ENCODE measurements at places on chromosomes 1 and 21. TPM values are rescaled to one million over a fixed set of nuclear protein-coding genes. Genes with fewer than 3 reads are reported as not detected.

DNA sequence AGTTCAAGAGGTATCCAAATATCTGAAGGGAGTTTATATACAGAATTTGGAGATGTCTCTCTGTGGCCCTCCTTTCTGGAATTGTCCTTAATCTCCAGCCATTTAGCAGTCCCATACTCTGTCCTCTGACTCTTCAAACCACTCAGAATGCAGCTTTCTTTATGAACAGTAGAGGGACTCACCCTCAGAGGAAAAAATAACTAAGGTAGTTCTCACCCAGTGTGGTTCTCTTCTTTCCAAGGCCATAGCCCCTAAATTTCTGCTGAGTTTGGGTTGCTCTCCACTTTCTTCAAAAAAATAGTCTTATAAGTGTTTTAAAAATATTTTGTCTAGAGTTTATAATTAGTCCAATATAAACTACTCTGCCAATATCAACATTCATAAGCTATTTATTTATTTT is 369.7 kb downstream of the MATN1 start:
- DNase-seq, result no peak
- H3K4me3 ChIP-seq, result no peak overlapping the region
- H3K36me3 ChIP-seq, result no peaks in the 10 kb centered on the region
- no peaks in the 10 kb centered on the region for H3K27me3 ChIP-seq

- no peak for DNase-seq
- H3K27me3 ChIP-seq, result no peaks in the 10 kb centered on the region
- peaks cover 12% of the 10 kb centered on the region for H3K4me1 ChIP-seq
Observed at GRCh38 chr21:33236013-33236686, 6.4 kb downstream of the IFNAR2 start.

GRCh38 chr1:196684476-196684875 is 32.6 kb downstream of the CFH start:
- H3K4me3 ChIP-seq, result no peak overlapping the region
- H3K27me3 ChIP-seq, result no peaks in the 10 kb centered on the region
- no peak for DNase-seq
- H3K4me1 ChIP-seq, result no peaks in the 10 kb centered on the region

DNA sequence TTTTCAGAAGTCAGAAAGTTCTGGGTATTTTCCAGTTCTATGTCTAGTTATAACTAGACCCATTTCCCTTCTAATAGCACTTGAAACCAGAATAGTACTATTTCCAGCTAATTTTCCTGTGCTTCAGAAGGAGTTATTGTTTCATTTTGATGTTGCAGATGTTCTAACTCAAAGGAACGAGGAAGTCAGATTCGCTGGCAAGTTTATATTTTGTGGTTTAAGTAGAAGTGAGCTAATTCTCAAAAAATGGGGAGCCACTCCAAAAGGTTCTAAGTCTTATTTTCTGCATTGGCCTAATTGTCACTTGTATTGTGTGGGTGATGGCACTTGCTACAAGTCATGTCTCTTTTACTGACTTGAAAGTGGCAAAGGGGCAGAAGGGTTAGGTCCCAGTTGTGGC is 18.1 kb downstream of the CCDC185 start:
- no peak overlapping the region for H3K4me3 ChIP-seq
- H3K27me3 ChIP-seq, result no peaks in the 10 kb centered on the region
- H3K4me1 ChIP-seq, result no peaks in the 10 kb centered on the region
- H3K36me3 ChIP-seq, result no peaks in the 10 kb centered on the region

HRNR gene
- total RNA-seq, result not detected

- no peak overlapping the region for H3K4me3 ChIP-seq
- H3K36me3 ChIP-seq, result no peaks in the 10 kb centered on the region
- no peak overlapping the region for H3K27ac ChIP-seq
- no peaks in the 10 kb centered on the region for H3K4me1 ChIP-seq
- DNase-seq, result no peak
Observed at GRCh38 chr1:29669912-29670311, 433.6 kb downstream of the PTPRU start.

DNA sequence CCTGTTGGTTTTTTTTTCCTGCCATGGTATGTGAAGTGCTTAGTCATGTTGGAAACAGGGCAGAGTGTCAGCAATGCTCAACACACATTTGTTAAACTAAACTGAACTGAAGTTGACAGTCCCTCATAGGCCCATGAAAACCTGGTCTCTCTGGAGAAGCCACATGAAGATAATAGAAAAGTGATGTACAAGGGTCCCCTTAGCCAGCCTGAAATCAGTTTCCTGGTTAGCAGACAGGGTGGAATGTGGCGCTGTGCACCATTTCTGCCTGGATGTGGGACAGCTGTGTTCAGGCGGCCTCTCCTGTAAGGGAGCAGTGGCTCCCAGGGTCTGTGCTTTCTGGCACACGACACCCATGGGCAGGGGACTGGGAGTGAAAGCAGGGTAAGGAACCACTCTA is 9.9 kb upstream of the CHI3L1 start:
- H3K4me3 ChIP-seq, result no peak overlapping the region
- DNase-seq, result no peak
- H3K4me1 ChIP-seq, result peaks cover 28% of the 10 kb centered on the region
- no peaks in the 10 kb centered on the region for H3K36me3 ChIP-seq
- H3K27me3 ChIP-seq, result no peaks in the 10 kb centered on the region

DNA sequence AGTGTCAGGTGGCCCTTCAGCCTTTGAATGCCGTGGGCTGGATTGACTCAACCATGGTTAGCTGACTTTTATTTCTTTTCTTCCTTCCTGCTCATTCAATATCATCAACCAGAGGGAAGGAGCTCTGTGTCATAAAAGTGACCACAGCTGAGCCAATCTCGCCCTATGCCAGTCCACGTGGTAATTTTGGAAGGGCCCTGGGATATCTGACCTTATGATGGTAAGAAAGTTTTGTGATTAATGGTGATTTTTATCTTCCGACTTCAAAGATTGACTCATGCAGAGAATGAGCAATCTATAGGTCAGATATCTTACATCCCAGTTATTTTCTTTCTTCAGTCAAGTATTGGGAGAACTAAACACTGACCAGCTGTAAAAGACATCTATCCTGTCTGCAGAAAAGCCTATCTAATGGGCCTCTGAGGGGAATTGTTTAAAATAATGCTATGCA is 170.3 kb downstream of the ZC3H11B start:
- DNase-seq, result no peak
- no peak overlapping the region for H3K4me3 ChIP-seq
- no peaks in the 10 kb centered on the region for H3K27me3 ChIP-seq
- no peaks in the 10 kb centered on the region for H3K4me1 ChIP-seq
- H3K36me3 ChIP-seq, result no peaks in the 10 kb centered on the region

DNA sequence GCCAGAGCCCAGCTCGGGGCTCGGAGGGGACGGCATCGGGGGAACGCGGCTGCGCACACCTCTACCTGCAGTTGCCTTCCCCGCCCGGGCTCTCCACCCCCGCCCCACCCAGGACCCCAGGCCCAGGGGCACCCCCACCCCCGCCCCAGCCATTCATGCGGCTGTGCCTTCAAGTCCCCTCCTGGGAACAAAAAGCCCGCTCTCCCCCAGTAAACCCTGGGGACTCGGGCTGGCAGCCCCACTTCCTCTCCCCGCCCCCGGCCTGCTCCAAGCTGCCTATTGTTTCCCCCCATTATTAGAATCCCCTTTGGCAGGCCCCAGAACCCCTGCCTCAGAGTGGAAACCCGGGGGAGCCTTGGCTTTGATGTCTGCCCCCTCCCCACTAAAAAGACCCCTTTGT is 18.0 kb downstream of the MEGF6 start:
- H3K36me3 ChIP-seq, result no peaks in the 10 kb centered on the region
- no peak overlapping the region for H3K4me3 ChIP-seq
- H3K27ac ChIP-seq, result no peak overlapping the region
- H3K4me1 ChIP-seq, result peaks cover 30% of the 10 kb centered on the region

GRCh38 chr1:229070168-229070567 is 200.7 kb upstream of the RAB4A start:
- H3K36me3 ChIP-seq, result no peaks in the 10 kb centered on the region
- H3K27me3 ChIP-seq, result no peaks in the 10 kb centered on the region
- DNase-seq, result peak; percentile 92
- H3K4me1 ChIP-seq, result peaks cover 9% of the 10 kb centered on the region
- peak overlapping the region; percentile 54 for H3K27ac ChIP-seq

- no peaks in the 10 kb centered on the region for H3K36me3 ChIP-seq
- no peak overlapping the region for H3K4me3 ChIP-seq
- DNase-seq, result no peak
- H3K4me1 ChIP-seq, result no peaks in the 10 kb centered on the region
- no peaks in the 10 kb centered on the region for H3K27me3 ChIP-seq
Observed at GRCh38 chr1:156943756-156944155, 23.3 kb downstream of the LRRC71 start.

DNA sequence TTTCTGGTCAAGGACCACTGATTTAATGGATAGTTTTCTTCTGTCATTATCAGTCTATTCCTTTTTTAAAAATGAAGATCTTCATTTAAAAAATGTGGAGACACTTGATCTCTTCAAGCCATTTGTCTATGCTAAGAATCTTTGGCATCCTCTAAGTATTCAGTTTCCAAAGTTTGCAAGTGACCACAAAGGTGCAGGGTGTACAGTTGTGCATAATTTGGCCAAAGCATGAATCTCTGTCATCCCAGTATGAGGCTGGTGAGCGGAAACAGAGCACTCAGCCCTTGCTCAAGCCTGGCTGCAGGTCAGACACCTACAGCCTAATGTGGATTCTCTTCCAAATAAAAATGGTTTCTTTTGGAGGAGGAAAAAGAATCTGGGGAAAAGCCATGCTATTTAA is 19.8 kb downstream of the PARP1 start:
- H3K4me3 ChIP-seq, result no peak overlapping the region
- H3K36me3 ChIP-seq, result no peaks in the 10 kb centered on the region
- DNase-seq, result no peak
- no peak overlapping the region for H3K27ac ChIP-seq
- no peaks in the 10 kb centered on the region for H3K4me1 ChIP-seq
- no peaks in the 10 kb centered on the region for H3K27me3 ChIP-seq

PROK1 gene
- total RNA-seq, result not detected

- no peaks in the 10 kb centered on the region for H3K36me3 ChIP-seq
- no peak for DNase-seq
- H3K4me1 ChIP-seq, result peaks cover 6% of the 10 kb centered on the region
- H3K4me3 ChIP-seq, result no peak overlapping the region
Observed at GRCh38 chr1:54579337-54579781, 31.3 kb downstream of the ACOT11 start.

SPRR1A gene
- total RNA-seq, result not detected

GNPAT gene
- total RNA-seq, result 40.6 TPM

GRCh38 chr1:244497805-244498204 is 36.7 kb downstream of the CATSPERE start:
- no peak overlapping the region for H3K4me3 ChIP-seq
- no peak for DNase-seq
- no peak overlapping the region for H3K27ac ChIP-seq

DNA sequence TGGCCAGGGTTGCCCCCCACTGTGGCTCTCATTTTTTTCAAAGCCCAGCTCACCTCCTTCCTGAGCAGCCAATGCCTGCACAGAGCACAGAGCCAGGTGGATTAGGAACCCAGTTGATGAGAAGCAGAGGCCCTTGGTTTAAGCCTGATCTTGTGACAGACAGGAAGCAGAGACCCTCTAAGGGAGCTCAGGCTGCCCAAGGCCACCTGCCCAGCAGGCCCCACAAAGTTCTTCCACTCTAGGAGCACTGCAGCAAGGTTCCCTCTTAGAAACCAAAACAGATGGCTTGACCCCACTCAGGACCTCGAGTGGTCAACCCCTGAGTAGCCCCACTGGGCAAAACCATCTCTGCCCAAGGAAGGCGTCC is 25.5 kb upstream of the PRSS38 start:
- H3K4me1 ChIP-seq, result peaks cover 20% of the 10 kb centered on the region
- no peaks in the 10 kb centered on the region for H3K27me3 ChIP-seq
- no peak overlapping the region for H3K4me3 ChIP-seq
- no peak for DNase-seq

DNA sequence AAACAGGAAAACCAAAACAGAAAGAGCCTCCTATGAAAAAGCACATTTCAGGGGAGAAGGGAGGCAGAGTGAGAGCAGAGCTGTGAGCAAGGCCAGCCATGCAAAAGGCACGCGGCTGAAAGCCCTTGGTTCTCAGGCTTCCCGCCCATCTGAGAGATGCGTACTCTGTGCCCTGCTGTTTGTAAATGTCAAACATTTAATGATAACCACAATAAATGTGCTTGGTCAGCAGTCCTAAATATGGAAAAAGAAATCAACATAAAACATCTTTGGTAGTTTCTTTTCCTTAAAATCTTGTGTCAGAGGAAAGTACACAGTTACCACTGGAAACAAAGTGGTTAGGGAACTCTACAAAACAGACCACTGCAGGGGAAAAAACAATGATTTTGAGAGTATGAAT is 283.1 kb downstream of the DSCAM start:
- no peak overlapping the region for H3K27ac ChIP-seq
- no peaks in the 10 kb centered on the region for H3K36me3 ChIP-seq
- no peak overlapping the region for H3K4me3 ChIP-seq
- no peaks in the 10 kb centered on the region for H3K4me1 ChIP-seq
- H3K27me3 ChIP-seq, result no peaks in the 10 kb centered on the region
- DNase-seq, result no peak

GRCh38 chr1:168135116-168135920 is 1.4 kb downstream of the GPR161 start:
- peaks cover 34% of the 10 kb centered on the region for H3K27me3 ChIP-seq
- peak overlapping the region; percentile 82 for H3K4me3 ChIP-seq
- DNase-seq, result no peak
- H3K4me1 ChIP-seq, result peaks cover 10% of the 10 kb centered on the region
- H3K27ac ChIP-seq, result peak overlapping the region; percentile 22

NPL gene
- total RNA-seq, result 73.5 TPM

MSTO1 gene
- total RNA-seq, result 27.2 TPM

GRCh38 chr21:43262427-43262826 is 93.6 kb downstream of the CRYAA start:
- no peak overlapping the region for H3K4me3 ChIP-seq
- no peaks in the 10 kb centered on the region for H3K36me3 ChIP-seq
- no peak overlapping the region for H3K27ac ChIP-seq
- no peaks in the 10 kb centered on the region for H3K27me3 ChIP-seq
- H3K4me1 ChIP-seq, result no peaks in the 10 kb centered on the region
- no peak for DNase-seq

DNA sequence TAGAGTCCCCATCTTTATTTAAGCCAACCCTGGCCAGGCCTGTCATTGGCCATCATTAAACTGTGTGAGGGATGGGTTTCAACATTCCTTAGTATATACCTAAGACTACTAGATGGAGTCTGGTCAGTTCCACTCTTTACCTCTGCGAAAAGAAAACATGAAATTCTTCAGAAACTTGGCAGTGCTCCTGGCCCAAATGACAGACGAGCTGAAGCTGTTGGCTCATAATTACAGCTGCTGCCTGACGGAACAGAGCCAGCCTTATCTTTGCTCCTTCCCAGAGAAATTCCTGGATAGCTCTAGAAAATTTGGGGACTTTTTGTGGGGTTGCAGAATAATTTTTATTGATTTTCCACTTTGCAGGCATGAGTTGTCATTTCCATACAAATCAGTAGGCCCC is 30.4 kb downstream of the NPHS2 start:
- no peak overlapping the region for H3K4me3 ChIP-seq
- no peaks in the 10 kb centered on the region for H3K4me1 ChIP-seq
- H3K27ac ChIP-seq, result no peak overlapping the region
- no peaks in the 10 kb centered on the region for H3K27me3 ChIP-seq
- DNase-seq, result no peak

DNA sequence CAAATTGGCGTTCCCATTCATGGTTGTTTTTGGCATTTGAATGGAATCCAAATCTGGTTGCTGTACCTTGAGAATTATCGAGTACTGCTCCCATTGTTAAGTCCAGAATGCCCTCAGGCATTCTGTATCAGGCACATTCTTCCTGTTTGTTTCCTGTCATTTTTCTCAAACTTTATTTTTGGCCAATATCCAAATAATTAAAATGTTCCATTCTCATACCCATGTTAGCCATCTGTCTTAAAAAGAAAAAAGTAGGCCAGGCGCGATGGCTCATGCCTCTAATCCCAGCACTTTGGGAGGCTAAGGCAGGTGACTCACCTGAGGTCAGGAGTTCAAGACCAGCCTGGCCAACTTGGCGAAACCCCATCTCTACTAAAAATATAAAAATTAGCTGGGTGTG is 29.3 kb upstream of the SHISA4 start:
- H3K4me3 ChIP-seq, result no peak overlapping the region
- H3K4me1 ChIP-seq, result no peaks in the 10 kb centered on the region
- H3K27me3 ChIP-seq, result no peaks in the 10 kb centered on the region

CELA2B gene
- total RNA-seq, result not detected
